ENCODE measurements at places on chromosomes 7 and 10. TPM values are rescaled to one million over a fixed set of nuclear protein-coding genes. Genes with fewer than 3 reads are reported as not detected.
A peak's percentile ranks its signal among the peaks of the same experiment; 100 is the strongest.

GRCh38 chr10:34814223-34814912, 728 bp downstream of the PARD3 start:
- DNase-seq, result no peak

- DNase-seq, result no peak
Measured at GRCh38 chr7:42053834-42054233, 183.2 kb downstream of the GLI3 start.

GRCh38 chr10:62853710-62854109, 37.5 kb upstream of the EGR2 start:
- no peak for DNase-seq

DNA sequence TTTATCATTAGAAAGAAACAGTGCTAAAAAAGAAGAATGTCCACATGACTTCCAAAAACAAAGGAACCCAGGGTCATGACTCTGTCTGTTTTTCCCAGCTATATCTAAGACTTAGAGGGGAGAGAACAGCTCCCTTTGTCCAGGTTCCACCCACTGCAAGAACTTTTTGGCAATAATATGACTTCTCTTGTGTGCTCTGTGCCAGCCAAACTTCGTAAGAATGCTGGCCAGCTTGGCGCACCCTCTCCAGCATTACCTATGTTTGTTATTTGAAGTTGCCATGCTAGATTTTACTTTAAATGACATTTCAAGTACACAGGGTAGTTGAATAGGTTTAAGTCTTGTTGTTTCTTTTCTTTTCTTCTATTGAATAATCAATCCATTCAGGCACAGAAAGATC, 371.4 kb downstream of the KCNMA1 start:
- no peak for DNase-seq

- no peak for DNase-seq
Measured at GRCh38 chr7:70005891-70006260, 407.6 kb downstream of the AUTS2 start.

DNA sequence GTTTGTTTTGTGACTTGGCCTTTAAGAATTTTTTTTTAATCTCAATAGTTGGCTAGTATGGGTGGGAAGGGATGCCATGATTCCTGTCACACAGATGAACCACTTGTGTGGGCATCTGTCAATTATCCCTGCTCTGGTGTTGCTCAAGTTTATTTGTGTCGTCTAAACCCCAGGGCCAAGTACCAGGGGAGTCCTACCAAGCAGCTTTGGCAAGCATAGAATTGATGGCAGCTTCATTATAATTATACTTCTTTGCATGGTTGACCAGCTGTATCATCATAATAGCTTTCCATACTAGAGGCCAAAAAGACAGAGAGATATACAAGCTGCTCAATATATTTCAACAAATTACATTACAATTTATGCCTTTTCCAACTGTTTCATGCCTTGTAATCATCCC, 30.4 kb downstream of the SUGCT start:
- no peak for DNase-seq

DNA sequence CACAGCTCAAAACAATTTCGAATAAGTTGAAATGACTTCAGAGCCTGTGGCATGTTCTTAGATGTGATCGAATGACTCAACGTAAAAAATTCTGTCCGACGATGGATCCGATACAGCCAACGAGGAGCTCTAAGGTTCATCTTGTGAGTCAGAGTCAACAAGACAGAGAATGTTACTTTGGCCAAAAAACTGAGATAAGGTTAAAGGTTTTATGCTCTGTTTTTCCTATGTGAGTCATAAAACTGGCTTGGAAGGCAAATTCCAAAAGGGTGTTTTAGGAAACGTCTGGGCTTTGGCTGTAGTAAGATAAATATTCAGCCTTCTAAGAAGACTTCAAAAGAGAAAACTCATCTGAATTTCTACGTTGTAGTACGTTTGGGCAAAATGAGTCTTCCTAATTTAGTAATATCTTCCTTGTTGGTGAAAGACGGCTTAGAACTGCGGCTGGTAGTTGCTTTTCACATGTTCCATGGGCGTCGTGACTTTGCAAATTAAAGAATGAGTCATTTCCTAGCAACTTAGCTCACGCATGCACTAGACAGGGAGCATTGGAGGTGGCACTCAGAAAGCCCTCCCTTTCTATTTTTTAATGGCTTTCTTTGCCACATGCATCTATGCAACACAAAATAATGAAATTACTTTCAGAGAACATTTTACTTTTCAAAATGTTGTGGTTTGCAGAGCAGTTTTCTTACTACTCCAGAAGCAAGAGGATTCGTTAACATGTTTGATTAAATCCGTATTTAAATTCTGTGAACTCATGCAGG, 28.2 kb downstream of the PFKP start:
- peak; percentile 92 for DNase-seq

GRCh38 chr7:156515911-156516790, 124.4 kb upstream of the RNF32 start:
- DNase-seq, result no peak

- no peak for DNase-seq
Measured at GRCh38 chr7:151680810-151681209, 161.1 kb upstream of the RHEB start.

DNA sequence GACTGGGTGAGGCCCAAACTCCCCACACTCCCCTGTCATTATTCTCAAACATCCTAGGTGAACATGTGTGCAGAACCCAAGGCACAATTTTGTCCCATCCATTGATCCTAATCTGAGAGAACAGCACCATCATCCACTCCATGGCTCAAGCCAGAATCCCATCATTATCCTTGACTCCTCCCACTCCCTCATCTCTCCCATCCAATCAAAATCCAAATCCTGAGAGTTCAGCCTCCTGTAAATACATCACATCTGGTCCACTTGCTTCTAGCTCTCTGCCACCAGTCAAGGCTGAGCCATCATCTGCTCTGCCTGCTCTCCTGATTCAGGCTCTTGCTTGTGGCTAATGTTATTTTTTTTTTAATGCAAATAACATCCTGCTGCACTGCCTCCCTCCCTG, 75.9 kb upstream of the SLF2 start:
- DNase-seq, result no peak

DNA sequence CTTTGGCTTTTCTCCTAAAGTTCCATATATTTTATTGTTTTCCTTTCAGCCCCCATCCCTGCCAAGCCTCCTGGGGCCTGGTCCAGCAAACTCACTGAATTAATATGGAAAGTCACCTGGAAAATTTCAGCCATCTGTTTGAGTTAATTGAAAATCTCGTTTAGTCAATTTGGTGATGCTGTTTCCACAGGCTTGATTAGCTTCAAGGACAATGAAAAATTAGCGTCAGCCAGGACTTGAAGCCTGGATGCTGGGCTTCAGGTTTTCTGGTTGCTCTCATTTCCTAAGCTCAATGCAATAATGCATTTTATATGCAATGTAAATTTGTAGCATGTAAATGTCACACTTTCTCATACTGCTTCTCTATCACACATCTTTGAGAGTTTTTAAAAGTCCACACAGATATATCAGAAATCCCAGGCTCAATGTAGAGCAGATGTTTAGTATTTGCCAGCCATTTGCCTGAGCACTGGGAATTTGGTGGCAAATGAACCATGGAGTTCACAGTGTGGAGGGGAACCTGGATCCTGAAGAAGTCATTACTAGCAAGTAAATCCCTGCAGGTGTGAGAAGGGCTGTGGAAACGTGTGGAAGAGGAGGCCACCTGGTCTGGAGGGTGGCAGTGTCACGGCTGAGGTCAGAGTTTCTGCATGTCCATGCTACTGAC, 228.5 kb downstream of the PAXIP1 start:
- no peak for DNase-seq

DNA sequence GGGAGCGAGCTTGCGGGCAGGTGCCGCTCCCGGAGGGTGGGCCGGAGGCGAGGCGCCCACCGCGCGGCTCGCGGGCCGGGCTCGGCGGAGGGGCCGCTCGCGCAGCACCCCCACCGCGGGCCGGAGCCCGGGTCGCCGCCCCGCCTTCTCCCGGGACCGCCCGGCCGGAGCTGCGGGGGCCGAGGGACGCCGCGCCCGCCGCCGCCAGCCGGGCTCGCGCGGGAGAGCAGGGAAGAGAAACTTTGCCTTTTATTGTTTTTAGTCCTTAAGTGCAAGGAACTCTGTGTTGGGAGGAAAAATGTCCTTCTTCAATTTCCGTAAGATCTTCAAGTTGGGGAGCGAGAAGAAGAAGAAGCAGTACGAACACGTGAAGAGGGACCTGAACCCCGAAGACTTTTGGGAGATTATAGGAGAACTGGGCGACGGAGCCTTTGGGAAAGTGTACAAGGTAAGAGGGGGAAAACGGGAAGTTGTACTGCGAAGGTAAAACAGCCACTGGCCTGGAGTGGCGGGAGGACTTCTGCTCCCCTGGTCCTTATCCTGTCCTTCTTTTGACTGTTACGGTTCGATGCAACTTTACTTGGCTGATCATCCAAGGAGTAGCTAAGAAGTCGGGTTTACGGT, 620 bp downstream of the SLK start:
- DNase-seq, result no peak

DNA sequence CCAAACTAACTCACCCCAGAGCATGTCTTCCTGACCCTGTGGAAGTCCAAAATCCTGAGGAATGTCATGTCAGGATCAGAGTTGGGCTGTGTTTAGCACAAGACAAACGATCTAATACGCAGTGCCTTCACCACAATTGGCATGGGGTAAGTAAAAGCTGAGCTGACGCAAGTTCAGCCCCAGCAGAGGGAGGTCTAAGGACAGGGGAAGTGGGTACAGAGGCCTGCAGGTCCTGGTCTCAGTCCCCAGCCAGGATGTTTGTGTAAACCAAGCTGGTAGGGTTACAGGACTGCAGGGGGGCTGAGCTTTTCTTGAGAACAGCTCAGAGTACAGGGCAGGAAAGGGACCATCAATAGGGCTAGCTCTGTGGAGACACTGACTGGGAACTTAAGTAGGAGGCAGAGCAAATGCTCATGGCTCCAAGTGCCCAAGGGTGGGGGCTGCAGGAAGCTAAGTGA, 5.3 kb upstream of the KCNIP2 start:
- no peak for DNase-seq

DNA sequence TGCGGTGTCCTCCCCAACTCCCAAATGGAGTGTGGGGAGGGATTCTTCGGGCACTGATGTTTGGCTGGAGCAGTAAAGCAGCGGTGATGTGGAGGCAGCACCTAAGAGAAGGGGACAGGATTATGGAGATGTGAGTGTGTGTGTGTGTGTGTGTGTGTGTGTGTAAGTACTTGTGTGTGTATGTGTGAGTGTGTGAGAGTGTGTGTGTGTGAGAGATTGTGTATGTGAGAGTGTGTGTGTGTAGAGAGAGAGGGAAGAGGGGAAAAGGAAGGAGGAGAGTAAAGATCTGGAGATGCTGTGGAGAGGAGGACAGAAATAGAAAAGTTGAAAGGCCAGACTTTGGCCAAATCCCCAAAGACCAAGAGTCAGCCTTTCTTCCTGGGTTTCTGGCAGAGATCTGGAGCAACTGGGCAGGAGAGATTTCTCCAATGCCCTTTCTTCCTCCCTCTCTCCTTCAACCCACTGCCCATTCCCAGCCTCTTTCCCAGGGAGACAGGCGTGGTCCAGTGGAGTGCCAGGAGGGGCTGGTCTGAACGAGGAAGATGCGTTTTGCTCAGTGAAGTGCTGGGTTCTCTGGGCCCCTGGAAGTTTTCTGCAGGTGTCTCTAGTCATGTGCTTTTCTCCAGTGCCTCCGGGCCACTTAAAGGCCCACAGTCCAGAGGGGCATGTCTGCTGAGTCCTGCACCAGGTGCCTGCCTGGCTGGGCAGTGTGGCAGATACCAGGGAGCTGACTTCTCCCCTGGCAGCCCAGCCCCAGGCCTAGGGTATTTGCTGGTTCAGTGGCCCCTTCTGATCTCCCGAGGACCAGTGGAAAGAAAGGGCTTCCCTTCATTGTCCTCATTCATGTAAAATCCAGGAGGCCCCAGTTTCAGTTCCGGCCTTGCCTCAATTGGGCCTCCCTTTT, 60.5 kb downstream of the HK1 start:
- DNase-seq, result no peak

DNA sequence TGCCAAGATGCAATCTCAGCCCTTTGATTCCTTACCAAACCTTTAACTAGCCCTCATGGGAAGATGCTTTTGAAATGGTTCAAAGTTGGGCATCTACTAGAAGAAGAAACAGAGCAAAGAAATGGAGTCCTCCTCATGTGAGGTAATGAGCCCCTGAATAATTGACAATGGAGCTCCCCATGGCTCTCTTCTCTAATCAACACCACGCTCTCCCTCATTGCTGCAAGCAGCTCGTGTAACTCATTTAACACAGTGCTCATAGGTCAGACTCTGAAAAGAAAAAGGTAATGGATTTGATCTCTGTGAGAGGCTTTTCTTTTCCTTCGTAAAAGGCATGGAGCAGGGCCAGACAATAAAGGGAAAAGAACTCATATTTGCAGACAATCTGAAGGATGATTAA, 312.8 kb downstream of the PHTF2 start:
- no peak for DNase-seq

The TBC1D12 gene
- total RNA-seq, result 13.6 TPM

The OR13A1 gene
- total RNA-seq, result not detected

The RNLS gene
- total RNA-seq, result not detected

The LIPM gene
- total RNA-seq, result not detected

The MRC1 gene
- total RNA-seq, result 0.14 TPM

The SLC4A2 gene
- total RNA-seq, result 199 TPM

The RELN gene
- total RNA-seq, result 0.57 TPM

Measured in NCI-H460 (cell line).